ENCODE measurements at places on chromosomes 1 and 21. TPM values are rescaled to one million over a fixed set of nuclear protein-coding genes. Genes with fewer than 3 reads are reported as not detected.
A peak's percentile ranks its signal among the peaks of the same experiment; 100 is the strongest.

RUNX1 gene
- total RNA-seq = 40.3 TPM

TAS1R1 gene
- not detected for total RNA-seq

NEGR1 gene
- total RNA-seq = not detected

HSPB7 gene
- not detected for total RNA-seq

TRIM58 gene
- total RNA-seq = 0.16 TPM

CRYAA gene
- not detected for total RNA-seq

MPL gene
- not detected for total RNA-seq

LCE1F gene
- not detected for total RNA-seq

DNA sequence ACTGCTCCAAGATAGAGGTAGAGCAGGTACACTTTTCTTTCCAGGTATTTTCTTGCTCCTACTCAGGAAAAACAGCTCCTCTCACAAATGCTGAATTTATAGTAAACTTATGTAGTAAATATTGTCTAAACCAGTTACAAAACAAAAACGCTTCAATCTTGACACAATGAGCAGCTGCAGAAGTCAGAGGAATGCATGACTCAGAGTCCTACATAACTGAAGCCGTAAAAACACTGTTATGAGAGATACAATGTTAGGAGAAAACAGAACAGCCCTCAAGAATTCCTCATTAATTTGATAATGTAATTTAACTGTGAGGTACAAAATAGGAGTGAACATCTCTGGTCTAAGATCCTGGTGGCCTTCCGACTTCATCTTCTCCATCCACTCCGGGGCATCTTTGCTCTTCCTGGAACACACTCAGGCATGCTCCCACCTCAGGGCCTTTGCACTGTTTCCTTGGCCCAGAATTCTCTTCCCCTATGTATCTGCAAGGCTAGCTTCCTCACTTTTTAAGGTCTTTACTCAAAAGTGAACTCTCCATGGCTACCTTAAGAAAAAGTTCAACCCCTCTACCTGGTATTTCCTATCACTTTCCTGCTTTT, 138.5 kb downstream of the SLC45A1 start:
- H3K27ac ChIP-seq = no peak overlapping the region
- no peaks in the 10 kb centered on the region for H3K36me3 ChIP-seq
- no peak for DNase-seq
- no peaks in the 10 kb centered on the region for H3K27me3 ChIP-seq
- H3K4me3 ChIP-seq = no peak overlapping the region

DNA sequence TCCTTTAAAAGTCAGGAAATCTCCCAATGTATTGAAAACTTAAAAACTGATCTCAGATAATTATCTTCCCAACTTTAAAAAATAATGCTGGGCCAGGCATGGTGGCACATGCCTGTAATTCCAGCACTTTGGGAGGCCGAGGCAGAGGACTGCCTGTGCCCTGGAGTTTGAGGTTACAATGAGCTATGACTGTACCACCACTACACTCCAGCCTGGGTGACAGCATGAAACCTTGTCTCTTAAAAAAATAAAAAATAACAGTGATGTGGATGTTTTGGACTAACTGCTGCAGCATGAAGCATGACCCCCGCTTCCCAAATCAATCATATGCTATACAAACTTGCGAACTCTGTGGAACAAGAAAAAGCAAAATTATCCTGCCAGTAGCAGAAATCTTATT, 186.3 kb downstream of the RERE start:
- no peak overlapping the region for H3K4me3 ChIP-seq
- H3K4me1 ChIP-seq = peaks cover 6% of the 10 kb centered on the region
- no peaks in the 10 kb centered on the region for H3K36me3 ChIP-seq
- DNase-seq = no peak

DNA sequence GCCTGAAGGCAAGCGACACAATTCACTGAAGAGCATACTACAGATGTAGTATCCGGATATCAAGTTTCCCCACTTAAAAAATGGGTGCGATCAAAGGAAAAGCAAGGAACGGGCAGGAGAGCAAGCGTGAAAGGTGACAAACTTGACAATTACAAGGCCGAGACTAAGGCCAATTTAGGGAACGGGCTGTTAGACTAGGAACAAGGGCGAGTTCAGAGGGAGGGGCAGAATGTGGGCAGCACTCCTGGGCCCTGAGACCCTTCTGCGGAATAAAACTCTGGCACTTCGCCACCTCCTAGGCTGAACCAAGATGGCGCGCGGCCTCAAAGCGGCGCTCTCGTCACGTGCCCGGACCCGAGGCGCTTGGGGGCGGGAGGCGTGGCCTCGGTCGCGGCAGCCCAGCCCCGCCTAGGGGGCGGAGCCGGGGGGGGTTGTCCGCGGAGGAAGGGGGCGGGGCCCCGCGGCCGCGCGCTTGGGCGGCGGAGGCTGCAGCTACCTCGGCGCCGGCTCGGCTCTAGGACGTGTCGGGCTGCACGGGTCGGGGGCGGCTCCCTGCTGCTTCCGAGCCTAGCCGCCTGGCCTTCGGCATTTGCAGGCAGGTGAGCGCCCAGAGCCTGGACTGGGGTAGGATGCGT, at the start of gene PPFIA4:
Gene PPFIA4 (plus strand): TSS at position 461 of the 635 bp plus-strand sequence. CDS start 12,518 bp downstream, outside the sequence.
- DNase-seq = peak; percentile 85
- H3K27ac ChIP-seq = peak within 1 kb of the TSS; percentile 58
- H3K27me3 ChIP-seq = no peaks in the 10 kb centered on the region

- peaks cover 16% of the 10 kb centered on the region for H3K4me1 ChIP-seq
- no peak overlapping the region for H3K4me3 ChIP-seq
- H3K27ac ChIP-seq = no peak overlapping the region
- no peak for DNase-seq
- H3K36me3 ChIP-seq = no peaks in the 10 kb centered on the region
- H3K27me3 ChIP-seq = no peaks in the 10 kb centered on the region
These were observed 8.9 kb downstream of the COL16A1 start for GRCh38 chr1:31694964-31695313.

DNA sequence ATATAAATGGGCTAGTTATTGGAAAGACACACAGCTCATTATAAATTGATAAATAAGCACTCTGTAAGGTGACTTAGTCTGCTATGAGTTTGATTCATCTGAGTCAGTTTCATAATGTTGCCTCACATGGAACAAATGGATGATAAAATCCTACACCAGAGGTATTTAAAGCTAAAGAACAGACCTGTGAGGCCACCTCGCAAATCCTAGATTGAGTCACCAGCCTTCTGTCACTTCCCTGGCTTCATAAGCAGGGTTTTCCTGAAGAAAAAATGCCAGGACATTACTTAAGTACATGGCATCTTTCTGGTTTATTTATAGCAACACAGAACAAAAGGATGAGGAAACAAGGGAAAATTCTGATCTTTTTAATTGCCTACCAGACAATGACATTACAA, 18.4 kb downstream of the CD2 start:
- DNase-seq = no peak
- no peaks in the 10 kb centered on the region for H3K27me3 ChIP-seq
- H3K36me3 ChIP-seq = peaks cover 18% of the 10 kb centered on the region
- H3K27ac ChIP-seq = no peak overlapping the region

GRCh38 chr1:160437432-160438316, 37.3 kb downstream of the VANGL2 start:
- DNase-seq = peak; percentile 46
- H3K36me3 ChIP-seq = no peaks in the 10 kb centered on the region
- H3K27me3 ChIP-seq = no peaks in the 10 kb centered on the region
- H3K4me1 ChIP-seq = peaks cover 36% of the 10 kb centered on the region

GRCh38 chr1:36166136-36166535, 10.2 kb downstream of the MAP7D1 start:
- no peak overlapping the region for H3K4me3 ChIP-seq
- peaks cover 54% of the 10 kb centered on the region for H3K4me1 ChIP-seq
- H3K27ac ChIP-seq = no peak overlapping the region
- no peak for DNase-seq
- peaks cover 17% of the 10 kb centered on the region for H3K36me3 ChIP-seq

GRCh38 chr1:155005076-155006011, 2.7 kb downstream of the ZBTB7B start:
- H3K27me3 ChIP-seq = no peaks in the 10 kb centered on the region
- peak overlapping the region; percentile 87 for H3K27ac ChIP-seq
- H3K36me3 ChIP-seq = no peaks in the 10 kb centered on the region
- H3K4me1 ChIP-seq = peaks cover 55% of the 10 kb centered on the region

DNA sequence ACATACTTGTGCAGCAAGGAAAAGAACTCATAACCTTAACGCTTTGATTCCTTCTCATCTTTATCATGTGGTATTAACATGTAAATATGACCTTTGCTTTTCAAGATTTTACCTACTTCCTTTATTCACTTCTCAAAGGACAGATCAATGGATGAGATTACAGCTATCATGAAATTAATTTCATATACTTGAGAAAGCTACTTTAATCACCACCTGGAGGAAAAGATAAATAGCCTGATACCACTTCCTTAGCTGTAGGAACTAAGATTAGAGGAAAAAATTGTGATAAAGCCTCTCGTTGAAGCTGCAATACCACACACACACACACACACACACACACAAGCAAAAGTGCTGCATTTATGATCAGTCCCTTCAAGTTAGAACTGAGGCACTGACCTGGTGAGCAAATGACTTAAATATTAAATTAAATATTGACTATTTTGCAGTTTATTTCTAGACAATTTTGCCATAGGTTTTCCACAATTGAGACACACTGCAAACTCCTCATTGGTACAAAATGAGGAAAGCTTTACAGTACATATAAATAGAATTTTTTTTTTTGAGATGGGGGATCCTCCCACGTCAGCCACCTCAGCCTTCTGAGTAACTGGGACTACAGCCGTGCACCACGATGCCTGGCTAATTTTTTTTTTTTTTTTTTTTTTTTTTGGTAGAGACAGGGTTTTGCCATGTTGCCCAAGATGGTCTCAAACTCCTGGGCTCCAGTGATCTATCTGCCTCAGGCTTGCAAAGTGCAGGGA, 27.2 kb upstream of the DMRTB1 start:
- no peak overlapping the region for H3K27ac ChIP-seq
- no peak overlapping the region for H3K4me3 ChIP-seq
- no peaks in the 10 kb centered on the region for H3K27me3 ChIP-seq
- no peak for DNase-seq
- H3K4me1 ChIP-seq = peaks cover 6% of the 10 kb centered on the region
- H3K36me3 ChIP-seq = no peaks in the 10 kb centered on the region

DNA sequence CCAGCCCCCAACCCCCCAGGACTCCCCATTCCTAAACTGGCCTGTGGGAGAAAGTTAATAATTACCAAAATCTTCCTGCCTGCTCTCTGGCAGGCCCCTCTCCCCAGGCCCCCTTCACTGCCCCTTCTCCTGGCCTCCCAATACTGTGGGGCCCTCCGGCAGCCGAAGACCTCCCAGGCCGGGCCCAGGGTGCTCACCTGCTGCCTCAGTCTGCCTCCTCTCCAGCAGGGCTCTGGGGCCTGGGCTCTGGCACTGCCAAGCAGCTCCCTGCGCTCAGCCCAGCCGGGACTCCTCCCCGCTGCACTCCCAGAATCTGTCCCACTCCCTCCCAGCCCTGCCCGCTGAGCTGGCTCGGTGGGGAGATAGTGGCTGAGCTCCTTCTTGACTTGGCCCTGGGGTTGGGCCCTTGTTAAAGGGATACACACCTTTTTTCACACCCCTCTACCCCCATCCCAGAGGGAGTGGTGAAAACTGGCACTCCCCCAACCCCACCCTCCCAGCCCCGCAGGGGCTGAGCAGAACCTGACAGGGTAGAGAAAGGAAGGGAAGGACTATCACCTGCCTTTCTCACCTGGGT, at the start of gene S100A16:
Gene S100A16 (minus strand): TSS at position 383 of the 577 bp plus-strand sequence. CDS start 4,986 bp downstream, outside the sequence.
- DNase-seq = no peak
- no peak within 1 kb of the TSS for H3K27ac ChIP-seq
- H3K4me1 ChIP-seq = no peaks in the 10 kb centered on the region
- no peak within 1 kb of the TSS for H3K4me3 ChIP-seq
- no peaks in the 10 kb centered on the region for H3K36me3 ChIP-seq

- no peak overlapping the region for H3K4me3 ChIP-seq
- DNase-seq = no peak
- H3K27ac ChIP-seq = peak overlapping the region; percentile 3
These were observed 25.3 kb upstream of the ATP5PO start for GRCh38 chr21:33940881-33941245.

DNA sequence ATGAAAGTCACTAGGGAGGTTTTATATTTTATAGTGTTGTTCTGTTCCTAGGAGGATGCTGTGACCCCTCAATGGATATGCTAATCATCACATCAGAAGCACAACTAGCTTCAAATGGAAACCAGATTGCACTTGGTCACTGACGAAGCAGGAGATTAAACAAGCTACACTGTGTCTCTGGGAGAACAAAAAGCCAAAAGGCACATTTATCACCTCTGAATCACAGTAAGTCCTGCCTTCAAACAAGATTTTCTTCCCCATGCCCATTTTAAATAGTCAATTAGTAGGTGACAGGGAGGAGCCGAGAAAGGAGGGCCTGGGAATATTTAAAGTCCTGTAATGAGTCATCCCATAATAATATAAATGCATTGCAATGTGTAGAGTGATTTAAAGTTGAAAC, 38.1 kb downstream of the RGS2 start:
- H3K36me3 ChIP-seq = no peaks in the 10 kb centered on the region
- no peak overlapping the region for H3K27ac ChIP-seq
- H3K4me3 ChIP-seq = no peak overlapping the region
- no peaks in the 10 kb centered on the region for H3K4me1 ChIP-seq

DNA sequence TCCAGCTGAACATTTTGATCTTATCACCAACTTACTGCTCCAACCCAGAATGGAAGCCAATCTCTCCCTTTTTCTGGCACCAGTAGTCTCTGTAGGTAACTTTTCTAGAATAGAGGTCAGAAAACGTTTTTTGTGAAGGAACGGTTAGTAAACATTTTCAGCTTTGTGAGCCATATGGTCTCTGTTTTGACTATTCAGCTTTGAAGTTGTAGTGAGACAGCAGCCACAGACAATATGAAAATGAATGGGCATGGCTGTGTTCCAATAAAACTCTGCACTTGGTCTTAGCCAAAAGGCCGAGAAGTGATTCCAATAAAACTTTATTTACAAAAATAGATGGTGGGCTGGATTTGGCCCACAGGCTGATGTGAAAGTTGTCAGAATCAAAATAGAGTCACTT, 28.9 kb downstream of the MAP10 start:
- no peak overlapping the region for H3K27ac ChIP-seq
- no peaks in the 10 kb centered on the region for H3K27me3 ChIP-seq
- no peak for DNase-seq
- no peaks in the 10 kb centered on the region for H3K36me3 ChIP-seq
- no peak overlapping the region for H3K4me3 ChIP-seq

- no peak for DNase-seq
- H3K4me1 ChIP-seq = peaks cover 8% of the 10 kb centered on the region
- H3K27me3 ChIP-seq = no peaks in the 10 kb centered on the region
- H3K27ac ChIP-seq = no peak overlapping the region
- no peaks in the 10 kb centered on the region for H3K36me3 ChIP-seq
- no peak overlapping the region for H3K4me3 ChIP-seq
These were observed 49.8 kb downstream of the SLC35D1 start for GRCh38 chr1:67004176-67004575.

DNA sequence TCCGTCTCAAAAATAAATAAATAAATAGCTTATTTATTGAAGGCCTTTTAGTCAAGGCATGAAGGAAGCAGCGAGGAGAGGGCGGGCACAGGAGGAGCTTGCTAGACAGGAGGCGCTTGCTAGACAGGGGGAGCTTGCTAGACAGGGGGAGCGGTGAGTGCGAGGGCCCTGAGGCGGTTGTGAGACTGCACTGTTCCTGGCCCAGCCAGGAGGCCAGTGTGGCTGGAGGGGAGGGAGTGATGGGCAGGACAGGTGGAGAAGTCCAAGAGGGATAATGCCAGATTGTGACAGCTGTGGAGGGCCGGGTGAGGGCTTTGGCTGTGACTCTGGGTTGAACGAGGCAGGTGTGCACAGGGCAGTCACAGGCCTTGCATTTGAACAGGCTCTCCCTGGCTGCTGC, 18.2 kb downstream of the KIF17 start:
- H3K4me1 ChIP-seq = peaks cover 8% of the 10 kb centered on the region
- DNase-seq = no peak
- no peaks in the 10 kb centered on the region for H3K27me3 ChIP-seq
- H3K4me3 ChIP-seq = no peak overlapping the region

- H3K27ac ChIP-seq = no peak overlapping the region
- peaks cover 12% of the 10 kb centered on the region for H3K4me1 ChIP-seq
- no peaks in the 10 kb centered on the region for H3K36me3 ChIP-seq
- no peak for DNase-seq
- H3K4me3 ChIP-seq = no peak overlapping the region
- no peaks in the 10 kb centered on the region for H3K27me3 ChIP-seq
These were observed 4.3 kb upstream of the IPO13 start for GRCh38 chr1:43942411-43942810.
